Fibroblast of skin of right quadriceps (primary cell): ENCODE measurements at places on chromosomes 1 and 21.

GRCh38 chr1:8345621-8346415 is 27.9 kb downstream of the SLC45A1 start:
- no peak for DNase-seq

- peak; percentile 43 for DNase-seq
Observed at GRCh38 chr1:225597926-225598575, 54.9 kb downstream of the ENAH start.

DNA sequence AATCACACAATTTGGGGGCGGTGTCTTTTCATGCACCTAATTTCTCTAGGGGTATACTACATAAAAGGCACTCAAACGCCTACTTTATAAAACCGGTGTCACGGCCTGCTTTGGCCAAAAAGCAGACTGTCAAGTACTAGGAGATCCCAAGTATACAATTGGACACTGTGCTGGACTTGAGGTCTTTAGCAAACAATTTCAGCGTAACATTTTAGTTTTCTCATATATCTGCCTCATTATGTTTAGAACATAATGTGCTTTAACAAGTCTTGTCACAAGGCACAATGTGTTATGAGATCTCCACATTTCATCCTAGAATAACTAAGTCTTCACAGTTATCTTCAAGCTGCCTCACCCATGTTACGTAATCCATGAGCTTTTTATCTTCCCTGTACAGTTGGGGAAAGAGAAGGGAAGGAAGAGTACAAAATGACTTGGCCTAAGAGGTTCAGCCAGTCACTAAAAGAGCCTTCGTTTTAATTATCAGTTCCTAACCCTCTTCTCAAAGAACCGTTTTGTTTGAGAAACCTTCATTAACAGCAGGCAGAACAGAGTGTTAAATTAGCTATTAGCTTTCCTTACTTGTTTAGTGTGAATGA is 1.7 kb downstream of the SSX2IP start:
- DNase-seq, result no peak

DNA sequence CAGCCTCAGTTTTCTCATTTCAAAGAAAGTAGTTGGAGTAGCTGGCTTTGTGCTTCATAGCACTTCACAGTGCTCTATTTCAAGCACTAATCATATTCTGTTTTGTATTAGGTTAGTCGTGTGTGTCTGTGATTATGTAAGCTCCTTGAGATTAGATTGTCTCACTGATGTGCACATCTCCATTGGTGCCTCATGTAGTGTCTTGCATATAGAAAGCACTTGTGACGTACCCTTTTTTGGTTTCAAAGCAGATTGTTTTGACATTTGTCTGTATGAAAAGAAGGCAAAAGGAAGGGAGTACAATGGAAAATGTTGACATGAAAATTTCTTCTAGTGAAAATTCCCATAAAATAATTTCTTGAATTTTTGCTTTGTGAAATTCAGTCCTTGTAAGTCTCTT is 13.9 kb downstream of the BTBD8 start:
- DNase-seq, result no peak

GRCh38 chr1:182784556-182785171 is 4.9 kb upstream of the NPL start:
- peak; percentile 44 for DNase-seq

DNA sequence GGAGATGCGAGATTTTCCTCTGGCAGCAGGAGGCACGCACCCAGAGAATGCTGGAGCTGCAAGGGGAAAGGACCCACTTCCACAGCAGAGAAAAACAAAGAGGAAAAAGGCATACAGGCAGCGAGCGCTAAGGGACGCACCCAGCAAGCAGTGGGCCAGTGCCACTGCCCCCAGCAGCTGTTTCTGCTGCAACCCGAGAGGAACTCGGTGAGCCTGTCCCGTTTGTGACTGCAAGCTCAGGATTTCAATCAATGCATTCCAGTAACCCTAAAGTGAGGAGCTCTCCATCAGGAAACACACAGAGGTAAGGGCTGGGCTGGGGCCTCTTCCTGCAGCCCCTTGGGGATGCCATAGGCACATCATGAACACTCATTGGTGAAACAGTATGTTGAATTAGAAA is 58.7 kb downstream of the ACP6 start:
- no peak for DNase-seq

DNA sequence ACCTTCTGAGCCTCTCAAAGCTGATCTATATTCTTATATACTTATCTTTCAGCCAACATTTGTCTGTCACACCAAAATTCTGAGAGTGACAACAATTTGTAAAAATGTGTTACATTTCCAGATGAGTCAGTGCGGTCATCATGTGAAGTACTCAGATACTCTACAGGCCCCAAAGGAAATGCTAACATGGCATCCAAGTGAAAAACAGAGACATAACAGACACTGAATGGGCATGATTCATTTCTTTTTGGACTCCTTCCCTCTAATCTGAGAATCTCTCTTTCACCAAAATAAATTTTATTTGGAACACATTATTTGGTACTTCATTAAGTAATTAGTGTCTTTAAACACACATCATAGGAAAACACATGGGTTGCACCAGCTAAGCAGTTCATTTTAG is 96.6 kb downstream of the SLC44A5 start:
- DNase-seq, result no peak

DNA sequence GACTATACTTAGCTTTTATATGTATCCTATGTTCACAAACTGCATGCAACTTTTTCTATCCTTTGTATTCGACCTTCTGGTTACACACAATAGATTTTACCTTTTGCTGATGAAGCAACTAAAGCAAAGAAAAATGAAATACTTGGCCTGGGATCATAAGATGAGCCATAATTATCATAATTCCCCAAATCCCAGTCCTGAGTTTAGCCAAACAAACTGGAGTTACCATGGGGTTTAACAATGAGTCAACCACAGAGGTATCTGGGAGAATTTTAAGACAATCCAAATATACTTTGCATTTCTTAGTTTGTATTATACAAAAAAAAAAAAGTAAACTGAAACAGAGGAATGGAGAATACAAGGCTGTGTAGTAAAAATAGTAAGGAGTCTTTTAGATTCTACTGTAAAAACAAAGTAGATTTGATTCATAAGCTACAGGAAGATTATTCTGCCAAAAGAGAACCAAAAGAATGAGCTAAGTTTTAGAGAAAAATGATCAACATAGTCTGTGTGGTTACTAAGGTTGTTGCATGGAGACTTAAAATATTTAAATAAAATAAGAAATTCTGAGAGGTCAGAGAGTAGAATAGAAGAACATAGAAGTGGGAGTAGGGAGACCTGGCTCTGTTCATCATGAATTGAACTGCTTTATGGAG is 60.4 kb upstream of the GORAB start:
- DNase-seq, result peak; percentile 77

GRCh38 chr1:109395602-109396512 is 1.9 kb downstream of the SORT1 start:
- DNase-seq, result peak; percentile 72
